Fibroblast of gingiva (primary cell): ENCODE measurements at places on chromosomes 3 and 15.
A peak's percentile ranks its signal among the peaks of the same experiment; 100 is the strongest.

- no peak for DNase-seq
Observed at GRCh38 chr3:142958707-142959106, 4.8 kb downstream of the PAQR9 start.

DNA sequence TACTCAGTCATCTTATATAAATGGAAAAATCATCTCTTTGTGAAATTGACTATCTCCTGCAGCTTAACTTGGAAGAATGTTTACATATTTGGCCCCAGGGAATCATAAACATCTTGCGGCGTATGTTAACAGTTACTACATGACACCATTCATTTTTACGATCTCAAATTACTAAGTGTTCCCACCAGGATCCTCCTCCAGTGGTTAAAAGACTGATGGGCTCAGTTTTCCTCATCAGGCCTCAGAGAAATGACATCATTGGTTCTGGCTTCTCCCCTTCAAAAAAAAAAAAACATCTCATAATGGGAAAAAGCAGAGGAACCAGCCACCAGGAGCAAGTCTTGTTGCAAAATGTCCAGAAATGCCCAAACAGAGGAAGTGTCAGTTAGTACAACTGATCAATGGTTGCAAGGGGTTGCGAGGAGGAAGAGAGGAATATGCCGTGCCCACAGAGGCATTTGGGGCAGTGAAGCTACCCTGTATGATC lies 70.5 kb upstream of the LIPC start:
- DNase-seq = peak; percentile 98

DNA sequence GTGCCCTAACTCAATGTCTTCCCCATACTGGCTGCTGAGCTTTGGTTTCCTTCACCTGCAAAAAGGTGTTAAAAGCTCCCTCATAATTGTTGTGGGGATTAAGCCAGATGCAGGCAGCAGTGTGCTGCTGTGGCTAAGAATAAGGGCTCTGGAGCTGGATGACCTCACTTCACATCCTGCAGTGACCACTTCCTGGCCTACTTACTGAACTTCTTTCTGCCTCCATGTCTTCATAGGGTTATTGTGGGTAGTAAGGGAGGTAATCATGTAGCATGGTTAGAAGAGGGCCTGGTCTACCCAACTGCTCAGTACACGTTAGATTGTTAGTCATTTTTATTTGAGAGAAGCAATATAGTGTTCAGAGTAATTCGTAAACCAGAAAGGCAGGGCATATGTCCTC lies 18.4 kb downstream of the GYG1 start:
- DNase-seq = no peak

DNA sequence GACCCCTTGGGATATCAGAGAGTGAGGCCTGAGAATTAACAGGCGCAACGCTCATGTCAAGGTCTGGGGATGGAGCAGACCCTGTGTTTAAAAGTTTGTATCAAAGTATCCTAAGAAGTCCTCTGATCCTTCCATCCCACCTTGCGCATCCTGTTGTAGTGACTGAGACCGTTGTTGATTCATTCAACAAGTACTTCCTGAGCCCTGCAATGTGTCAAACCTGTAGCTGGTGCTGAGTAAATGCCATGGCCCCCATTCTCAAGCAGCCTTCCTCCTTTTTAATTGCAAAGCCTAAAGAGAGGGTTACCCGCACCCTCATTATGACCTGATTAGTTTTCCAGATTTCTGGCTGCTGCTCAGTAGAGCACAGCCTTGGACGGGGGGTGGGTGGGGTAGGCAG lies 46.4 kb downstream of the RPLP1 start:
- DNase-seq = no peak

DNA sequence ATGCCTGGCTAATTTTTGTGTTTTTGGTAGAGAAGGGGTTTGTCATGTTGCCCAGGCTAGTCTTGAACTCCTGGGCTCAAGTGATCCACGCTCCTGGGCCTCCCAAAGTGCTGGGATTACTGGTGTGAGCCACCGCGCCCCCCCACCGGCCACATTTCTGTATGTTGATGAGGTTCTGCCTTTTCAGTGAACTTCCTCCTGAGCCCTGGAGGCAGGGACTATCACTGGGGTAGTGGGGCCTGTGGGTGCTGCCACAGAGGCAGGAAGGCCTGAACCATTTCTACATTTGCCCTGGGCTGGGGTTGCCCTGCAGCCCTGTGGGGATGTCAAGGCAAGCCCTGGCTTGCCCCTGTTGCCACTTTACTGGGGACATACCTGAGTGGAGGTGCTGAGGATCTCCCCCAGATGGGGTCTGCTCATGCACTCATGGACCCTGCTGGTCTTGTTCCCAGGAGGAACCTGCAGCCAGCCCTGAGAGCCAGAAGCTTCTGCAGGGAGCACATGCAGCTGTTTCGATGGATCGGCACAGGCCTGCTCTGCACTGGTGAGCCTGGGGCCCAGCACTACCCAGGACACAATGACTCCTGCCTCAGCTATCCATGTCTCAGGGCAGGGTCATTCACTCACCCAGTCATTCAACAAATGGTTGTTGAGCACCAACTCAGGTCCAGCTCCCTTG lies 5.7 kb downstream of the SLC28A1 start:
- no peak for DNase-seq

- DNase-seq = no peak
Observed at GRCh38 chr3:162019817-162020216, 523.2 kb downstream of the OTOL1 start.

DNA sequence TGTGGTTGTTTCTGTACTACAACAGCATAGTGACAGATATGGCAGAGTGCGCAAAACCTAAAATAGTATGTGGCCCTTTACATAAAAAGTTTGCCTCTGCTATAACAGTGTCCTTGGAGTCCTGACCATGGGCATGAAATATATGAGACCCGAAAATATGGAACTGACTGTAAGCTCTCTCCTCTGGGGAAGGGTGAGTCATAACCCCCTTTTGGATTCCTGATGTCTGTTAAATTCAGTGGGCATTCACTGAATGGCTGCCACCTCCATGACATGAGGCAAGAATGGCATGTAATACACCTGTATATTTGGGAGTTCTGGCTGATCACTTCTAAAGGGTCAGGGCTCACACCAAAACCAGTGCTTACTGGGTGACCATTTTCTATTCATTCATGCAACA lies 6.1 kb downstream of the TBC1D2B start:
- DNase-seq = no peak

DNA sequence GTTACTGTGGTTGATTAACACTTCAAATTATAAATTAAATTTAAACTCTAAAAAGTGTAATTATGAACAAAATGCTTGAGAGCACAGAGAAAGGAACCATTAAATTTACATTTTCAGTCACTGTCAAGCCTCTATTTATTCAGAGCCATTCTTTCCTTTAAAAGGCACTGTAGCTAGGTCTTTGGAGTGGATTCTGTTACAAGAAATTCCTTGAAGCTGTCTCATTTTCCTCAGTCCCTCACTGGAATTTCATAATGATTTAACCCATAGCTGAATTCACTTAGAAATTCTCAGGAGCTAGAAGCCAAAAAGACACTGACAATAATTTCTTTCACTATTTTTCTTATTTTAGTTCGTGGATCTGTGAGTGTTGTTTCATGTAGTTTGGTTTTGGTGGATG lies 81.2 kb upstream of the TCF12 start:
- peak; percentile 42 for DNase-seq

GRCh38 chr3:61724183-61724582 lies 162.8 kb downstream of the PTPRG start:
- no peak for DNase-seq

DNA sequence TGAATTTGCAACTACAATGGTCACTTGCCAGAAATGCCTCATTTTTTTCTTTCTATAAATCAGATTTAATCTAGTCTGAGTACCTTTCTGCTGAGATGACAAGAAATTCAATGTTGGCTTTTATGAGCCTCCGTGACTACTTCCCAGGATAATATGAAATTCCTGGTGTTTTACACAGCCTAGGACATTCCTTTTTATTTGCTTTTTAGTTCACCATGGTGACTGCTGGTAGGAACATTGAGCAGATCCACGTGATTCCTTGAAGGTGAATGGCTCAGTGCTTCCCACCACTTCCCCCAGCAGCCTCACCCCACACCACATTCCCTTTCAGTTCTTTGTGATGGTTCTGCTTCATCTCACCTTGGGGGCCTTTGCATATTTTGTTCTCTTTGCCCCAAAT lies 4.3 kb upstream of the NPTN start:
- no peak for DNase-seq

GRCh38 chr3:101963902-101964362 lies 114.6 kb downstream of the NFKBIZ start:
- peak; percentile 61 for DNase-seq

GRCh38 chr3:23840521-23840920 lies 34.8 kb downstream of the UBE2E1 start:
- no peak for DNase-seq

DNA sequence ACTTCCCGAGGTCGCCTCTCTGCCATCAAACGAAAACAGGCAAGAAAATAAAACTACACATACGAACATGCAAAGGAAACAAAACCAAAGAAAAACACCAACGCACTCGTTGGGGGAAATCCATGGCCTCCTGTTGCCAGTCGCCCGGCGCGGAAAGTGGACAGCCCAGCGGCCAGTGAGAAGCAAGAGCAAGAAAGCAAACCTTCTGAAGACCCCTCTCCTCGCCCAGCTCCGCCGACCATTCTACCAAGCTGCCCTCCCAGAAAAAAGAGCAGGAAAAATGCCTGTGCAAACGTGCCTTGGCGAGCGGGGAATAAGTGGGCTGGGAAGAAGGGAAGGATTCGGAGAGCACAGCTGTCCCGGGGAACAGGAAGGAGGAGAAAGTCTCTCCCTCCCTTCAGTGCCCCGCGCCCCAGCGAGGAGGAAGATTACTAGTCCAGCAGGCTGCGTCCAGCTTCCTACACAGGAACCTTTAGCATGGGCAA lies 802 bp upstream of the NECTIN3 start:
- no peak for DNase-seq

- DNase-seq = peak; percentile 49
Observed at GRCh38 chr15:25739687-25740121, 123.4 kb downstream of the ATP10A start.

DNA sequence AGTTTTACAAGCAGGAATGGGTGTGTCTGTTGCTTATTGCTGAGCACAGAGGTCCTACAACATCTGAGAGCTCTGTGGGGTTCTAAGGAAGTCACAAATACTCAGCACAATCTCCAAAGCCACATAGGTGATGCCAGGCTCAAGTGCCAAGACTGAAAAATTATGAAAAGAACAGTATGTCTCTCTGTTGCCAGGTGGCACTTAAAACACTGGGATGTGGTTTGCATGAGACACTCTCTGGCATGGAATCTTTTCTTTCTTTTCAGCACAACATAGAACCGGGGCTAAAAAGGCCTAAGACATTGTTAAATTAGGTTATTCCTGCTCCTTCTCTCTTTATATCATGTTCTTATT lies 127.3 kb upstream of the PRICKLE2 start:
- no peak for DNase-seq

DNA sequence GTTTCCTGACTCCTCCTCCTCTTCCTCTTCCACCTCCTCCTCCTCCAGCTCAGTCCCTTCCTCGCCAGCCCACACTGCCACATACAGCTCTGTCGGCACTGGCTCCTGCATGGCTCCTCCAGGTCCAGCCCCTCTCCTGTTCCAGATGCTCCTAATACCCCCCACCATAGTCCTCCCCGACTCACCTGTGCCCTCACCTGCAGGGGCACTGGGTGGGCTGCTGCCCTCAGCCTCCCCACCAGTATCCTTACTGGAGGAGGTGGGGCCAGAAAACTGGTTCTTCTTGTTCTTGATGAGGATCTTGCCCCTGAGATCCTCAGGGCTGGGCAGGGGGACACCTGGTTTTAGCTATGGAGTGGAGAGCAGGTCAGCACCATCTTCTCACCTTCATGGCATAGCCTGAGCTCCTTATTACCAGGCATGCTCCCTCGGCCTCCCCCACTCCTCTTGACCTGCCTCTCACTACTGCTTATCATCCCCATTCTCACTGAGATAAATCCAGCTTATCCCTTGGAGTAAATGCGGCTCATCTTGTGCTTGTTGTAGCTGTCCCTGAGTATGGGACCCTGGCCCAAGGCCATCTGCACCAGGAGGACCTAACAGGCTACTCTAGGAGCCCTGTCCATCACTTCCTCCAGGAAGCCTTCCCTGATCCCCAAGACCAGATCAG lies 11.0 kb downstream of the PLCB2 start:
- DNase-seq = no peak

DNA sequence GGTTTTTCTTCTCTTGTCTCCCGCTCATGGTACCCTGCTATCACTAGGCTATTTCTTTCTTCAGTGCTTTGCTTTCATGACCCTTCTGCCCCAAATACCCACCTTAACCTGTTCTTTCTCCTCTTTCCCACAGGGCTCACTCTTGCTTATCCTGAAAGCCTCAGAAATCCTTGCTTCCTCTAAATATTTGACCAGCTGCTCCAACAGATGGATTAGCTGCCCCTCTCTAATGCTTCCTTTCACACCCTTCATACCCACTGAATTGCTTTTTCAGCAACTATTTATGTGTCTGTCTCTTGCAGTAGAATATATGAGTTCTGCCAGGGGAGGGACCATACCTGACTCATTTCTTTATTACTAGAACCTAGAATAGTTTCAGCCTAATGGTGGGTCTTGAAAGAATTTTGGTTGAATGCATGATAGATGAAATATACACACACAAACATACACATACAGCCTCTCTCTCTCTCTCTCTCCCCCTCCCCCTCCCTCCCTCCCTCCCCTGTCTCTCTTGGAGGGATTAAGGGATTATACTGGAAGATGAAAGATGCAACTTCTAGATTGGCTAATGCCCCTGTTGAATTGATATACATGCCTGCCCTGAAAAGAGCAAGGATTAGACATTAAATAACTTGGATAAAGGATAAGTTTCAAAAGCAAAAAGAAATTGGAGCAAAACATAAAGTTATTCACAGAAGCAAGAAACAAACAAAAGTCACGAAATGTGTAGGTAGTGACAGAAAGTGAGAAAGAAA lies 95.0 kb upstream of the GADL1 start:
- no peak for DNase-seq

DNA sequence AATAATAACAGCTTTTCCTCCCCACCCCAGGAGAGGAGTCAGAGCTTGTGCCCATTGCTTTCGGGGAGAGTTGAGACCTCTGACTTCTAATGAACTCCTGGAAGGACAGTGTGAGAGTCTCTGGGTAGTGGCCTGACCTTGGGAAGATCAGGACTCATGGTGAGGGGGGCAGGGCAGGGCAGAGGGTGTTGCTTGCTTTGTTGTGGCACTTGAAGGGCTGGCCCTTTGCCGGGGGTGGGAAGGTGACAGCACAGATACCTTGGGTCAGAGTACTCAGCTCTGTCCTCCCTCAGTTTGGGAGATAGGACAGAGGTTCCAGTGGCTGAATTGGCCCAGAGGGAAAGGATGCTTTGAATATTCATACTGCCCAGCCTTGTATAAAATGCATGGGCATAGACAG lies 15.8 kb downstream of the RBP2 start:
- no peak for DNase-seq

- DNase-seq = no peak
Observed at GRCh38 chr3:18411541-18411940, 13.6 kb downstream of the SATB1 start.

- DNase-seq = no peak
Observed at GRCh38 chr15:50302581-50302980, 37.1 kb upstream of the HDC start.
